T-helper 1 cell (primary cell): ENCODE measurements at places on chromosomes 6 and 20.

- DNase-seq = no peak
These were observed 29.0 kb upstream of the SRF start for GRCh38 chr6:43142101-43142500.

DNA sequence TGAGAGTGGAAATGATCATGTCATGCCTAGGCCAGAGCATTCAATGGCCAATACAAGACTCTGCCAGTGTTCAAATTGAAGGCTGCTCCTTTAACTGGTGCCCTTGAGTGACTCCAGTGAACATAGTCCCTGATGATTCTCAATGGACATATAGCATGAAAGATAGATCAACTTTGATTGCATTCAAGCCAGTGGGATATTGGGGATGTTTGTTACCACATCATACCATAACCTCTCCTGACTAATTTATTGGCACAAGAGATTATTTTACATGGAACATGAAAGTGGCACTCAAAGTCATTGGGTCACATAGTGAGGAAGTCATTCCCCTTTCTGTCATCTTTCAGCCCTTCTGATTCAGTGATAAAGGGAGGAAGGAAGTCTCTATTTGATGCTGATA is 139.0 kb downstream of the EYA2 start:
- DNase-seq = no peak

DNA sequence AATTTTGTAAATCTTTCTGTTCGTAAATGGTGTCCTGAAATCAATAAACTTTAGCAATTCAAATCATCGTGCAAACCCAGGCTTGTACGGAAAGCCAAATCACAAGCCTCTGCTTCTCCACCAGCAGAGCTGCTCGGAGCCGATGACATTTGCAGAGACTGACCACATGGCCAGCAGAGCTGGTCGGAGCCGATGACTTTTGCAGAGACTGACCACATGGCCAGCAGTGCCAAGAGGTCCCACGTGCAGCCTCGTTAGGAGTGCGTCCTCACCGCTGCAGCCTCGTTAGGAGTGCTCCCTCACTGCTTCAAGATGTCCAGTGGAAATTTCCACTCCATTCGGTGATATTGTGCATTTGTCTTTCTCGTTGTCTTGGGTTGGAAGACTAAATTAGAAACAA is 28.5 kb downstream of the SMOC2 start:
- no peak for DNase-seq

- no peak for DNase-seq
These were observed 42.5 kb downstream of the CD109 start for GRCh38 chr6:73738367-73739028.

DNA sequence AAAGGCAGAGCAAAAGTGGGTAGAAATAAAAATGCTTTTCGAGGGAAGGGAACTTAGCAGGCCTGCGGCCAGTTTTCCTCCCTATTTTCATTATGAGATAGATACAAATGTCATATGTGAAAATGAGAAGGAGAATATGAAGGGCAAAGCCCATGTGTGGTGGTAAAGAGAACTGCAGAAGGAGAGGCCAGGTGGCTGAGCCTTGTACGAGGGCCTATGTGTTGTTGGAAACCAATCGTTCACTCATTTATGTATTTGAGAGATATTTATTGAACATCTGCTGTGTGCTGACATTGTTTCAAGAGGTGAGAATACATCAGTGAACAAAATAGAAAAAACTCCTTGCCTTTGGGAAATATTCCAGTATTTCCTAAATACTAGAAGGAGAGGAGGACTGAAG is 147.7 kb downstream of the SH3BGRL2 start:
- DNase-seq = no peak

GRCh38 chr6:114304304-114304887 is 38.4 kb downstream of the HS3ST5 start:
- DNase-seq = no peak

DNA sequence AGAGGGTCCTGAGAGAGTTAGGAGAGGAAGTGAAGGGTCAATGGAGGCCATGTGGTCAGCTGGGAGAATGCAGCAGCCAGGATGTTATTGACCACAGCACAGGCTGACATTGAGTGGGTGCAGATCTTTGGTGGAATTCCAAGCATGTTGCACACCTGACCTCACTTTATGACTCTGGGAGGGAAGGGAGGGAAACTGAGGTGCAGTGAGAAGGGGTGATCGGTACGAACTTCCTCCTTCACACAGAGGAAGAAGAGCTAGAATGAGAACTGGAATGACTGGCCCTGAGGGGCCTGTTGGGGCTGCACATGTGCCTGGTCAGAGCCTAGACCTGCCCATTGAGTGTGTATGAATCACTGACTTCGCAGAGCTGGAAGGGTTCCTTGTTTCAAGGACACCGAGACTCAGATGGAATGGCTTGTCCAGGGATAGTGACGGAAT is 9.8 kb downstream of the FAM83D start:
- no peak for DNase-seq
